ENCODE measurements at places on chromosomes 12 and 14.

DNA sequence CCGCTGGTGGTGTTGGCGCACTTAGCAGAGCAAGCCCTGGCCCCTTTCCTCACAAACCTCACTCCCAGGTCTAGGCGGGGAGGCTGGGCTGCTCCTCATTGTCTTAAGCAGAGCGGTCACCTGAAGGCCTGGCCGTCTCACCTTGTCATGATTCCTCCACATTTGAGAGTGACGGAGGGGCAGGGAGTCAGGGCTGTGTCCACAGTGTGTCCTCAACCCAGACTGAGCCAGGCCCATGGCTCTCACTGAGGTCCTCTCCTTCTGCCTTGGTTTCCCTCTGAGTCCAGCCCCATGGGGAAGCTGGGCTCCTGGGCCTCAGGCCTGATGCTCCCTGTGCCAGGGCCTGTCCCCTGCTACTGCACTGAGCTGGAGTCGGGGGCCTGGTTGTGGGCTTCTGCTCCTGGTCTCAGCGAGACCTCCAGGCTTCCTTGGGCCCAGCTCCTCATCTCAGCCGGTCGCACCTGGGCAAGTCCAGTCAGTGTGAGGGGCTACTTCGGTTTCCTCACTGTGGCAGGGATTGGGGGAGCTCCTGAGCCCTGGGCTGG lies 44.9 kb downstream of the KRT80 start:
- no peak for DNase-seq

- DNase-seq, result no peak
These were observed 427 bp upstream of the TMEM120B start for GRCh38 chr12:121712190-121712460.

- DNase-seq, result no peak
These were observed 303.3 kb downstream of the DPF3 start for GRCh38 chr14:72590577-72590976.

DNA sequence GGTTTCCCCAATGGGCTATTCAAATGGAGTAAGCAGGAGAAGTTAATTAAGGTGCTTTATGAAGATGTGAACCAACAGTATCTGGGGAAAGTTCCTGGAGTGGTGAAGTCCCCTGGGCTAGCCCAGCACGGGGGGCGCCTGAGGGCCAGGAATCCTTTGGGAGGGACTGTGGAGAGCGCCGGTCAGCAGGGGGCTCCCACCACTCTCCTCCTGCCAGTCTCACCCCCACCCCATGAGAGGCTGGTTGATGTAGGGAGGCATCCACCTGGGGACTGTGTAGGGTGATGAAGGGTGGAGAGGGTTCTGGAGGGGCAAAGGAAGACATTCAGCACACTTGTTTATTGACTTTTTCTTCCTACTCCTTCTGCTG lies 4.4 kb downstream of the CEBPE start:
- no peak for DNase-seq

DNA sequence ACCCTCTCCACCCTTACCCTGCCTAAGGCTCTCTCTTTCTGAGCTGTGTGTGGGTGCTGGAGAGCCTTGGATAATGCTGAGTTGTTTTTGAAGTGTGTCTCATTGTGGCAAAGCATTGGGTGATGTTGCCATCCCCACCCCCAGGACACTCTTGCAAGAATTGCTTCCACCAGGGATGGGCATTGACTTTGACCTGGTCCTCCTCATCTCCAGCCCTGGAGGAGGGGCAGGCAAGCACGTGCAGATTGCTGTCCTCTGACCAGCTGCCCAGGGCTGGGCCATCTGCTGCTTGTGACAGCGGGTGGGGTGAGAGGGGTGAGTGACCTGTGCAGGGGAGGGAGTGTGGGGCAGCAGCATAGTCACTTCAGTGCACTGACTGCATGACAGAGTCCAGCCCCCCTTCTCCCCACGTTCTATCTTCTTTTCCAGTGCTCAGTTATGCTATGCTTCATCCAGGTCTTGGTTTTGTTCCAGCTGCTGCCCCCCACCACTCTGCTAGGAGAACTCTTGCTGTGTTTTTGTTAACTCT lies 26.2 kb downstream of the SUSD6 start:
- DNase-seq, result no peak

GRCh38 chr12:77923882-77924281 lies 93.2 kb downstream of the NAV3 start:
- DNase-seq, result no peak

- DNase-seq, result no peak
These were observed 4.2 kb upstream of the XPOT start for GRCh38 chr12:64400041-64400440.

- no peak for DNase-seq
These were observed 186.5 kb downstream of the NELL2 start for GRCh38 chr12:44689587-44689986.

GRCh38 chr12:47214771-47215170 lies 135.0 kb upstream of the AMIGO2 start:
- DNase-seq, result no peak

- no peak for DNase-seq
These were observed 217.5 kb upstream of the LHX5 start for GRCh38 chr12:113689047-113689610.

DNA sequence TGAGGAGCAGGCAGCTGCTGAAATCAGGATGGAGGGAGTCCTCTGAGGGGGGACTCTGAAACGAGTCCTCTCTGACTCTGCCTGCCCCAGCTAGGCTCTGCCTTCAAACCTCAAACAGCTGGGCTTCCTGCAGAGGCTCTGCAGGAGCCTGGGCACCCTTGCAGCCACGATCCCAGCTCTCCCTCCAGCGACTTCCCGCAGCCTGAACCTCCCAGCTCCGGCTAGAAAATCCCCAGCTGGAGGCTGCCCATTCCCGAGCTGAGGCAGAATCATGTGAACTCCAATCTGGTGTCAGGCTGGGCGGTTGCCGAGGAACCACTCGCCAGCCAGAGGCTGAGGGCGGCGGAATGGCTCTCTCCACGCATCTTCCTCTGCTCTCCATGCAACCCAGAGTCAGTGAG lies at the start of gene GPR68:
Gene GPR68 (minus strand): TSS at position 204 of the 401 bp plus-strand sequence. CDS start 9,654 bp downstream, outside the sequence.
- no peak for DNase-seq

GRCh38 chr14:32217301-32217700 lies 14.2 kb upstream of the RNU6-8 start:
- DNase-seq, result no peak

DNA sequence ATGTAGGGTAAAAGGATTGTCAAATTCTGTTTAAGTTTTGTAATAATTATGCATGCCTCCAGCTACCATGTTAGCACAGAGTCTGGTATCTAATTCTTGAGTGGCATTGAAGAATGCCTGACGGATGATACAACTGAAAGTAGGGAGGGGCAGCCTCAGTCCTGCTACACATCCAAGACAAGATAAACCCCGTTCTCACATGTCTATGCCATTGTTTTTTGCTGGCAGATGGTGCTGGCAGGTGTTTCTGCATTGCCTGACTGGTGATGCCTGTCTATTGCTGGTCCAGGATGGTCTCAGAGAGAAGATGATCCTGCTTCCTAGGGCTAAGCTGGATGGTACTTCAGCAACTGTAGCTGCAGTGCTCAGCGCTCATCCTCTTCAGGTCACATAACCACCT lies 245.8 kb upstream of the NAV3 start:
- no peak for DNase-seq

DNA sequence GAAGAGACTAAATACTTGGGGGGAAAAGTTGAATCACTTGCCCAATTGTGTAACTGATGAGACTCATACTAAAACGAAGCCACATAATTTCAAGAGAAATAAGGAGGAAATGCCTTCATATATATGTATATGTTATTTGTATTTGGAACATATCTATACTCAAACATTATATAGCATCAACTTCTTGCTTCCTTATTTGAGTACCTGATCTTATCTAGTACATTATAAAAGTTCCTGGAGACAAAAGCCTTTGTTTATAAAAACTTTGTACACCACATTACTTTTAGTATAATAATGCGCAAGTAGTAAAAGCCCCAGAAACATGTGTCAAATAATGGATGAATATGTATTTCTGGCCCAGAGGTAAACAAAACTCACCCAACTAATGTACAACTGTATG lies 92.0 kb downstream of the SLC2A13 start:
- no peak for DNase-seq

All from esophagus squamous epithelium (tissue), 5 donors.